ENCODE measurements at places on chromosomes 7 and 10.

DNA sequence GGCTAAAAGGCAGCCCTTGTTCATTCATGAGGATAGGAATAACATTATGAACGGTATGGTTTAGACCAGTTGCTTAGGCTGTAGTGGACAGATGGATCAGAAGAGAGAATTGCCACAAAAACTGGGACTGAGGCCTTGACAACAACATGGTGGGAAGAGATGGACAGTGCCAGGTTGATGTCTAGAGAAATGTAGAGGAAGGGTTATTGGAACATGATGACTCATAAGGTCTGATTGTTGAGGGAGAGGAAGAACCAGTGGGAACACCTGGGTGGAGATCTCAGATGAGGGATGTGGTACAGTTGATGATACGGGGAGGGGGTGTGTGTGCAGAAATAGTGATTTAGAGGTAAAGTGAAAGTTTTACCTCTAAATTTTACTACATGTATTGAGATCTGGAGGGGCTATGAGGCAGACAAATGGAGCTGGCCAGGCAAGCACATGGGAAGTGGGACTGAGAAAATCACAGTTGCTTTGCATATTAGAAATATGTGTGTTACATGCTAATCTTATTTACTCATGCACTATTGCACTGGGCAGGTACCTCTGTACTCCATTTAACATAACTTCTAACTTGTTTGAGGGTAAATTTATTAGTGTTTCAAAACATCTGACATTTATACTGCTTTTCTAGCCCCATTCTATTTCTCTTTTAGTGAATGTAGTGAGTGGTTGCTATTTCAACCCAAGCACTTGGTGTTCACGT is 65.6 kb downstream of the PLCE1 start:
- DNase-seq, result no peak

DNA sequence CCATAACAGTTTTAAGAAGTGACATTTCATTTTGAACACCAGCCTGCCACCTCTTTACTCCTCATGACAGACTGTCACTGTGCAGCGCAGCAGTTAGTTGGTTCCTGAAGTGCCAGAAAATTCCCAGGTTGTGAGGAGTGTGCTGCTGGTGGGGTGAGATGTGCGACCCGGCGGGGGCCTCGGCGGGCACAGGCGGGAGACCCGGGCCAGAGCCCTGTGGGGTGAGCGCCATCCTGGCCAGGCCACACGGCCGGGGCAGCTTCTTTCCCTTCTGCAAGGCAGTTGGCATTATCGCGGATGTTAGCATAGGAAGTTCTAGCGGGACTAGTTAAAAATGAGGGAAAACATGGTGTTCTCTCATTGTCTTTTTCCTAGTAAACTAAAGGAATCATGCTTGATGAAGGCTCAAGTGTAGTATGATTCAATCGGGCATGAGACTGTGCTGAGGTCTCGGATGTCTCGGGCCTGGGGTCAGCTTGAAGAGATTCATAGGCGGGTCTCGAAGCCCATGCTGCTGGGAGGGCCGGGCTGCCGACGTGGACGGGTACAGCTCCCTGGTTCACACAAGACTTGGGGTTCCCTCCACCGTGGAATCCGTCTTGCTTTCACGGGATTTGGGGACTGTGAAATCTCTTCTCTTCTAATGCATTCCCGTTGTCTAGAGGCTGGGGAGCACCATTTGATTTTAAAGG is 56.1 kb downstream of the MGMT start:
- no peak for DNase-seq

DNA sequence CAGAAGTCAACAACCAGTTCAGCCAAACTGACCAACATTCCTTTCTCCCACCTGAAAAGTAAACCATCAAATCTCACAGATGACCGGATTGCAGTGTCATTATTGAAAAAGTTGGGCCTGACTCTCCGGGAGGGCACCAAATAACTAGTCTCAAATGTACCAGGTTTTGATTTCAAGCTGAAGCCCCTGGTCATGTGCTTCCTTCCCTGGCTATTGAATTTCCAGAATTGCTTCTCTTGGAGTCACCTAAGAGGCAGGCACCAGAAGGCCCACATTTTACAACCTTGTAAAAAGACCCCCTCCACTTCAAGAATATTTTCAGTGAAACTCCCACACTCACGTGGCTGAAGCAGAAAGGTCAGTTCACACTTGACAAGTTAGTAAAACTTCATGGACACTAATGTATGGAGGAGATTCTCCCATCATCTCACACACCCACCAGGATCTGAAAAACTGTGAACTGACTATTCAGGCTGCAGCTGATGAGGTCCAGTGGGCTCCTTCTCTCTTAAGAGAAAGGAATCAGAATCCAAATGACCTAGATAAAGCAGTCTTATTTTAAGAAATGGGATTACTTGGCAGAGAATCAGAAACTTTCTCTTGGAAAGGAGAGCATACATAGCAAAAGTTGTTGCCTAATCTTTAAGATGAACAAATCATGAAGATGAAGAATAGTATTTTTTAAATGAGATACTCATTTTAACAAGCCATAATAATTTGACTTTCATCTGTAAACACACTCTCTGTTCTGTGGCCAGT is 53.6 kb downstream of the DLD start:
- no peak for DNase-seq

DNA sequence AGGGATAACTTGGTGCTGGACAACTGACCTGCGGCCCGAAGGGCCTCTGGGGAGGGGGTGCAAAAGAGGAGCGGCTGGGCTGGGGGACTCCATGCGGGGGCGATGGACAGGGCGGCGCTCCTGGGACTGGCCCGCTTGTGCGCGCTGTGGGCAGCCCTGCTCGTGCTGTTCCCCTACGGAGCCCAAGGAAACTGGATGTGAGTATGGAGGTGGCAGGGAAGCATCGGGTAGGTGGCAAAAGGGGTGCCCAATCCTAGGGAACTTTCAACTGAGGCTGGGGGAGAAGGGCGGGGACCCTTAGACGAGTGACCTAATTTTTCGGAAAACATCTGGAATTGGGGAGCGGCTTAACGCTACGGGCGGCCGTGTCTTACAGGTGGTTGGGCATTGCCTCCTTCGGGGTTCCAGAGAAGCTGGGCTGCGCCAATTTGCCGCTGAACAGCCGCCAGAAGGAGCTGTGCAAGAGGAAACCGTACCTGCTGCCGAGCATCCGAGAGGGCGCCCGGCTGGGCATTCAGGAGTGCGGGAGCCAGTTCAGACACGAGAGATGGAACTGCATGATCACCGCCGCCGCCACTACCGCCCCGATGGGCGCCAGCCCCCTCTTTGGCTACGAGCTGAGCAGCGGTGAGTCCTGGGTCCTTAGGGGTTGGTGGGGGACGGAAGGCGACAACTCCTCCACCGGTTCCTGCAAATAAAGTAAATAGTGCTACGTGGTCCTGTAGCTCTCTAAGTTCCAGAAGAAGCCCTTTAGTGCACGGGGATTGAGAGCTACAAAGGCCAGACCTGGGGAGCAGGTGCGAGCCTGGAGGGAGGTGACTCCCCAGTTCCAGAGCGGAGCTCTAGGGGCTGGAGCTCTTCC is 622 bp downstream of the WNT16 start:
- peak; percentile 40 for DNase-seq

GRCh38 chr10:11727563-11727962 is 14.6 kb upstream of the ECHDC3 start:
- DNase-seq, result no peak

GRCh38 chr10:44954962-44955361 is 4.6 kb upstream of the RASSF4 start:
- no peak for DNase-seq

DNA sequence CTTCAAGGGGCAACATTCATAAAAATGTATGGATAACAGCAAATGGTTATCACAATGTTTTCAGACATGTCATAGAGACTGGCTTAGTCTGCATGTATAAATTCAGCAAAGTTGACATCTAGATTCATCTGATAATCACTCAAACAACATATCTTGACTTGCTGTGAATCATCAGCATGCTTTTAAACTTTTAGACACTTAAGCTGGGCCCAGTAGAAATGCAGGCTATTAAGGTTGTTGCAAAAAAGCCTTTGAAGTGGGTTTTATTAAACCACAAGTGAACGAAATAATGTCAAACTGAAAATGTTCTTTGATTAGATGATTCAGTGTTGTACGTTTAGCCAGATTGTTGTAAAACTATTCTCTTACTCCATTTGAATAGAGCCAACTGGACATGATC is 759.6 kb downstream of the NXPH1 start:
- no peak for DNase-seq

DNA sequence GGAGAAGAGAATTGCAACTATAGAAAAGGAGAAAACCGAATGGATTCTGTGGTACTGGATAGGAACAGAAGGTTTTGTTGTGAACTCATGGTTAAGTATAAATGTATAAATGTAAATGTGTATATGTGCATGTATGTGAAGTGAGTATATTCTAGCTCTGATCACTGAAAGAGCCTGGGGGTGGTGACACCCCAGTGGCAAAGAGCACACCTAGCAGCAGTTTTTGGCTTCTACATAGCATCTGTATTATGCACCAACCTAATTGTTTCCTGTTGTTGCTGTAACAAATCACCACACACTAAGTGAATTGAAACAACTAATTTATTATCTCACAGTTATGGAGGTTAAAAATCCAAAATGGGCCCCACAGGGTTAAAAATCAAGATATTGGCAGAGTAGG is 455.4 kb downstream of the RPS24 start:
- DNase-seq, result no peak

DNA sequence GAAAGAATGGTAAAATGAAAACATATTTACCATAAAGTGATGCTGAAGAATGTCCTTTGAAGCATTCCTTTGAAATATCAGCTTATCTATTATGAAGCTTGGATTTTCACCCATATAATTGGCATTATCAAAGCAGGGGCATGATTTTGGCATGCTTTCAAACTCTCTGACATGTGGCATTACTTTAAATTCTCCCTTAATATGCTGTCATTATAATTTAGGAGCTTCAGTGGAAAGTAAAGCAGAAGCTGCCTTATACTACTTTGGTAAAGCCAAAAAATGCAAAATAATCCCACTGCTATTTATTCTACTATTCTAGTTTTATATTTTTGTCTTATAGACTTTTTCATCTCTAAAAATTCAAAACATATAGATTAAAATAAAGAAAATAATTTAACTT is 28.0 kb upstream of the HIBADH start:
- no peak for DNase-seq

GRCh38 chr7:85850381-85850780 is 663.5 kb upstream of the SEMA3D start:
- DNase-seq, result no peak

DNA sequence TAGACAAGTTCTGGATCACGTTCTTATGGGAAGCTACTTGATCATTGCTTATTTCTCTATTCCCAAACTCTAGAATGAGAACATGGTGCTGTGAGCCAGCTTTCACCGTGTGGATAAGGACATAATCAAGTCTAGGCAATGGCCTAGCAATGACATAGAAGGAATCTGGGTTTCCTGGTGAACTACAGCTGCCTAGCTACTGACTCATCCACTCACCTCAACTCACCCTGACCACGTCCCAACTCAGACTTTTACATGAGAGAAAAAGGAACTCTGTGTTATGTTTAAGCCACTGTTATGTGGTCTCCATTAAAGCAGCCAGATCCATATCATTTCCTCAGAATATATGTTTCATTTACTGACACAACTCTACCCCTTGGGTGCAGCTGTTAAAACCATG is 18.8 kb upstream of the MET start:
- DNase-seq, result no peak

DNA sequence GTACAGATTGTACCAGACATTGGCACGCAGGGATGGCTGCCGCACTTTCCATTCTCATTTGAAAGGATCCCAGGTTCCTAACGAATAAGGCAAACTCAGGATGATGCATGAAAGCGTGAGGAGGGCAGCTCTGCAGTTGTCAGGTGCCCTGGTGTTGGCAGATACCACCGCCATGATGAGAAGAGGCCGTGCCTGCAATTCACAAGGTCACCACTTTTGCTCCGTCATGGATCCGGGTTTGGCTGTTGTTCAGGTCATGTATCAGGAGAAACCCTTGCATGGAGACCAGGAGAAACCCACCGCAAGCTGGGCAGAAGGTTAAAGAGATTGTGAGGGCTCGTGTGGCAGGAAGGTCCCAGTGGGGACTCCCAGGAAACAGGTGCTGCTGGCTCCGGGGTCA is 233.2 kb downstream of the KLF6 start:
- DNase-seq, result no peak
